ENCODE measurements at places on chromosomes 13 and 19. TPM values are rescaled to one million over a fixed set of nuclear protein-coding genes. Genes with fewer than 3 reads are reported as not detected.

The IL11 gene
- 0.28 TPM for polyA plus RNA-seq

The ERFL gene
- 0.12 TPM for polyA plus RNA-seq

The PTH2 gene
- not detected for polyA plus RNA-seq

The FCAR gene
- 0.26 TPM for polyA plus RNA-seq

The GPC5 gene
- 1.0 TPM for polyA plus RNA-seq

The TRIM28 gene
- 206 TPM for polyA plus RNA-seq

The C1QTNF9B gene
- 1.3 TPM for polyA plus RNA-seq

The RDH8 gene
- not detected for polyA plus RNA-seq

The KRTDAP gene
- polyA plus RNA-seq = 0.21 TPM

The C2CD4C gene
- polyA plus RNA-seq = 4.5 TPM

The KLK8 gene
- 0.97 TPM for polyA plus RNA-seq

The BRSK1 gene
- 1.0 TPM for polyA plus RNA-seq

The ZNF850 gene
- 0.45 TPM for polyA plus RNA-seq

The VN1R4 gene
- not detected for polyA plus RNA-seq

The ZNF573 gene
- 1.1 TPM for polyA plus RNA-seq
